PC-3 (cell line): ENCODE measurements at places on chromosomes 2 and 18. TPM values are rescaled to one million over a fixed set of nuclear protein-coding genes. Genes with fewer than 3 reads are reported as not detected.

ANKRD29 gene
- 31.0 and 31.4 TPM in 2 replicates for total RNA-seq

IL18RAP gene
- total RNA-seq: not detected in 2 replicates

PTPRN gene
- total RNA-seq: 0.07 TPM in 1 of 2 replicates, not detected in the other

TEX261 gene
- 51.8 and 54.2 TPM in 2 replicates for total RNA-seq

EFEMP1 gene
- total RNA-seq: 52.0 and 59.6 TPM in 2 replicates

ZNF532 gene
- 47.3 and 62.6 TPM in 2 replicates for total RNA-seq

DPP10 gene
- not detected in 2 replicates for total RNA-seq

LAMA1 gene
- total RNA-seq: not detected in 2 replicates

MRPL44 gene
- 22.4 and 24.8 TPM in 2 replicates for total RNA-seq

GPR75 gene
- total RNA-seq: 1.5 and 2.4 TPM in 2 replicates

RTP5 gene
- total RNA-seq: not detected in 2 replicates

SLC9A2 gene
- 7.1 and 8.8 TPM in 2 replicates for total RNA-seq

PDE1A gene
- total RNA-seq: not detected in 2 replicates

CLEC4F gene
- total RNA-seq: not detected in 2 replicates

SNTG2 gene
- not detected in 2 replicates for total RNA-seq

CELF4 gene
- total RNA-seq: 0.40 TPM in 1 of 2 replicates, not detected in the other

LOXL3 gene
- total RNA-seq: 5.8 and 12.4 TPM in 2 replicates

ARHGEF4 gene
- total RNA-seq: 21.5 and 30.5 TPM in 2 replicates

IL36RN gene
- 0.36 TPM in 1 of 2 replicates, not detected in the other for total RNA-seq

SLC39A6 gene
- total RNA-seq: 18.3 and 25.5 TPM in 2 replicates

TSGA10 gene
- 3.6 and 8.9 TPM in 2 replicates for total RNA-seq

MYL1 gene
- total RNA-seq: not detected in 2 replicates

SERPINB10 gene
- 0.69 TPM in 1 of 2 replicates, not detected in the other for total RNA-seq

MC5R gene
- total RNA-seq: not detected in 2 replicates

C1D gene
- 19.1 and 24.6 TPM in 2 replicates for total RNA-seq

FTCDNL1 gene
- total RNA-seq: 0.11 and 0.52 TPM in 2 replicates

MBOAT2 gene
- total RNA-seq: 26.8 and 30.7 TPM in 2 replicates

TNS1 gene
- total RNA-seq: 1.0 and 1.5 TPM in 2 replicates

TMEM163 gene
- total RNA-seq: 0.12 and 0.47 TPM in 2 replicates

GPR17 gene
- 0.92 and 1.0 TPM in 2 replicates for total RNA-seq

ALK gene
- 0.81 and 0.87 TPM in 2 replicates for total RNA-seq

MLPH gene
- total RNA-seq: 201 and 270 TPM in 2 replicates

PLEK gene
- total RNA-seq: not detected in 2 replicates

ASB18 gene
- total RNA-seq: 0.15 TPM in 1 of 2 replicates, not detected in the other

UGT1A3 gene
- total RNA-seq: not detected in 2 replicates

SPHKAP gene
- not detected in 2 replicates for total RNA-seq

GPR35 gene
- 2.4 and 5.2 TPM in 2 replicates for total RNA-seq

HOXD13 gene
- total RNA-seq: 0.36 and 0.46 TPM in 2 replicates

SGPP2 gene
- not detected in 2 replicates for total RNA-seq

TMEM178A gene
- 0.33 TPM in 1 of 2 replicates, not detected in the other for total RNA-seq

RGPD3 gene
- total RNA-seq: 0.04 TPM in 1 of 2 replicates, not detected in the other

PAIP2B gene
- 3.8 and 4.0 TPM in 2 replicates for total RNA-seq

SERPINB3 gene
- 5.6 and 6.3 TPM in 2 replicates for total RNA-seq

CD28 gene
- total RNA-seq: not detected in 2 replicates

SLC5A7 gene
- 0.06 TPM in 1 of 2 replicates, not detected in the other for total RNA-seq

NEU2 gene
- 4.0 and 4.5 TPM in 2 replicates for total RNA-seq

DES gene
- not detected in 2 replicates for total RNA-seq

INO80C gene
- 6.8 and 16.1 TPM in 2 replicates for total RNA-seq

RESP18 gene
- not detected in 2 replicates for total RNA-seq

NPHP1 gene
- total RNA-seq: 1.3 and 4.2 TPM in 2 replicates

NOSTRIN gene
- 0.69 and 1.1 TPM in 2 replicates for total RNA-seq

STK36 gene
- 32.9 and 48.2 TPM in 2 replicates for total RNA-seq

POU3F3 gene
- not detected in 2 replicates for total RNA-seq

TYMS gene
- total RNA-seq: 63.2 and 69.7 TPM in 2 replicates

C2orf81 gene
- 1.6 and 2.4 TPM in 2 replicates for total RNA-seq

ACMSD gene
- not detected in 2 replicates for total RNA-seq

NT5DC4 gene
- total RNA-seq: 0.04 TPM in 1 of 2 replicates, not detected in the other
